ENCODE measurements at places on chromosomes 3 and 15. TPM values are rescaled to one million over a fixed set of nuclear protein-coding genes. Genes with fewer than 3 reads are reported as not detected.

The CFAP92 gene
- 0.38 TPM for total RNA-seq

GRCh38 chr3:36373084-36373483 is 7.2 kb upstream of the STAC start:
- DNase-seq: no peak
- no peak overlapping the region for H3K4me3 ChIP-seq
- no peaks in the 10 kb centered on the region for H3K36me3 ChIP-seq

- H3K4me3 ChIP-seq: no peak overlapping the region
- H3K36me3 ChIP-seq: no peaks in the 10 kb centered on the region
- no peak overlapping the region for H3K27ac ChIP-seq
- peaks cover 14% of the 10 kb centered on the region for H3K4me1 ChIP-seq
- H3K27me3 ChIP-seq: no peaks in the 10 kb centered on the region
Measured at GRCh38 chr15:56467616-56468015, 2.7 kb upstream of the MNS1 start.

DNA sequence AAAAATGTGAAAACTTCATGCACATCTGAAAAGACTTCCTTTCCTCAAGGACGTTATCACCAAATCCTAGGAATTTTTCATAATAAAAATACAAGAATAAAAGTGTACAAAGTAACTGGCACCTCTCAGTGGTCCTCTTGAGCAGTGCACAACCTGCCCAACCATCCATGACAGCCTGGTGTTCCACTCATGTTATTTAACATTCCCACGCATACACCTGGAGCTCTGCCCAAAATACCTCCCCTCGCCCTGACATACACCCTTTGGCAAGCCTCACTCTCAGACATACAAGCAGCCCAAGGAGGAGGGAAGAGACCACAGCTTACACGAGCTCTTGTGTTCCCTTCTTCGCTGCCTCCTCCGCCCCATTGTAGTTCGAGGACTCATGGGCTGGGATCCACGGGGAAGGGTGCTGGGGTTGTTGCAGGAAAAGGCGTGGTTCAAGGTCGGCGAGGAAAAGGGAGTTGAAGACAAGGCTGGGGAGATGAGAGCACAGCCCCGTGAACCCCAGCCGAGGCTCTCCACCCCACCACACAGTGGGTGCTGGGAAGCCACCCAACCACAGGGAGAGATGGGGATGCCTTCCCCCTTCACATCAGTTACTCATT is 23.3 kb downstream of the GRIP2 start:
- H3K27me3 ChIP-seq: no peaks in the 10 kb centered on the region
- H3K36me3 ChIP-seq: no peaks in the 10 kb centered on the region
- H3K4me3 ChIP-seq: no peak overlapping the region
- no peak overlapping the region for H3K27ac ChIP-seq

DNA sequence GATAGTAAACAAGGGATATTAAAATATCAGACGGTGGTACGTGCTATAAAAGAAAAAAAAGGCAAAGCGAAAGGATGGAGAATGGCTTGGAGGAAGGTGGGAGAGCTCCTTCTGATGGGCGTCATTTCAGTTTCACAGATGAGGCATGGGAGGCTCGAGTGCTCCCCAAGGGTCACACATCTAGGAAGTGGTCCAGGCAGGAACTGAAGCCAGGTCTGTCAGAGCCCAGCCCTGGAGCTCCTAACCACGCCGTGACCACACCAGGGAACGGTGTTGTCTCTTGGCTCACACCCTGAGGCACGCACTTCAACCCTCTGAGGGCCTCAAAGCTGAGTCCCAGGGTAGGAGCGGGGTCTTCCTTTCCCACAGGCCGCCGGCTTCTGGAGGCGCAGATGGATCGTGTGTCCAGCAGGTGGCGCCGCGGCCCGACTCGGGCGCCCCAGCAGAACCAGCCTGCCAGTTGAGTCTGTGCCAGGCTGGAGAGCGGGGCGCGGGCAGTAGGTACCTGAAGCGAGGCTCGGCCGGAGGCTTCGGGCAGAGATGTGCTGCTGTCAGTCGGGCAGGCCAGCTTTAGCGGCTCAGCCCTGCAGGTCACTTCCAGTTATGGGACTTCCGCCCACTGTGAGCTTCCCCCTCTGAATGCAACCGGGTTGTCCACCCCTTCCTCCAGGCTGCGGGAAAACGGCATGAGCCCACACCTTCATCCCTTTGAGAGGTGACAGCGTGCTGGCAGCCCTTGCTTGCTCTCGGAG is 68.1 kb downstream of the SLC6A1 start:
- peak; percentile 23 for DNase-seq
- H3K4me1 ChIP-seq: no peaks in the 10 kb centered on the region
- H3K27me3 ChIP-seq: peaks cover 4% of the 10 kb centered on the region

The LRRC57 gene
- total RNA-seq: 19.0 TPM

DNA sequence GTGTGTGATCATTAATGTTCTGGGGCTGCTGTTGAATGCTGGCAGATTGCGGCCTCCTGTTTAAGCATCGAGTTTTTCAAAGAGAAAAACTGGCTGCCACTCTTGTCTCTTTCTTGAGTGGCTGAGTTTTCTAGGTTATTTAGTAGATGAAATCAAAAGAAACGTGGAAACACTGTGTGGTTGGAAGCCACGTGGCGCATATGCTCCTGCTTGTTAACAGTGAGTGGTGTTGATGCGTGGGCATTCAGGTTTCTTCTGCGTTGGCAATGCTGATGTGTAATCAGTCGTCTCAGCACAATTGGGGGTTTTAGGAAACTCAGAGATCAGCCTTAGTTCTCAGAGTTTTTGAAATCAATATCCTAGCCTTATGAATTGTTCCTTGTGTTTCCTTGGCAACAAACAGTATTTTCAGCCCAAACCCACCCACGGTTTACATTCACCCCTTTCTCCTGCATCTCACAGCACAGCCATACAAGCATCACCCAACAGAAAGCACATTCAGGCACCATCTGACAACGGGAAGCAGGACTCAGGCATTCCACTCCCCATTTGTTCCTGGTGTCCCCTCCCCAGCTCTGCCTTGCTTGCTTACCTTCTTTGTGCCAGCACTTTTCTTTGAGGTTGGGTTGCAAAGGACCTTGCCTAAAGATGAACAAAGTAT is 74.7 kb downstream of the SEC22A start:
- no peak overlapping the region for H3K4me3 ChIP-seq
- H3K27me3 ChIP-seq: no peaks in the 10 kb centered on the region
- no peak for DNase-seq
- H3K36me3 ChIP-seq: no peaks in the 10 kb centered on the region
- no peaks in the 10 kb centered on the region for H3K4me1 ChIP-seq
- H3K27ac ChIP-seq: no peak overlapping the region

The PCLAF gene
- 0.39 TPM for total RNA-seq

GRCh38 chr15:71506946-71507345 is 303.4 kb upstream of the NR2E3 start:
- H3K4me1 ChIP-seq: no peaks in the 10 kb centered on the region
- H3K27ac ChIP-seq: no peak overlapping the region
- no peaks in the 10 kb centered on the region for H3K27me3 ChIP-seq
- no peak for DNase-seq

The SYNPR gene
- not detected for total RNA-seq

The RTP3 gene
- not detected for total RNA-seq

DNA sequence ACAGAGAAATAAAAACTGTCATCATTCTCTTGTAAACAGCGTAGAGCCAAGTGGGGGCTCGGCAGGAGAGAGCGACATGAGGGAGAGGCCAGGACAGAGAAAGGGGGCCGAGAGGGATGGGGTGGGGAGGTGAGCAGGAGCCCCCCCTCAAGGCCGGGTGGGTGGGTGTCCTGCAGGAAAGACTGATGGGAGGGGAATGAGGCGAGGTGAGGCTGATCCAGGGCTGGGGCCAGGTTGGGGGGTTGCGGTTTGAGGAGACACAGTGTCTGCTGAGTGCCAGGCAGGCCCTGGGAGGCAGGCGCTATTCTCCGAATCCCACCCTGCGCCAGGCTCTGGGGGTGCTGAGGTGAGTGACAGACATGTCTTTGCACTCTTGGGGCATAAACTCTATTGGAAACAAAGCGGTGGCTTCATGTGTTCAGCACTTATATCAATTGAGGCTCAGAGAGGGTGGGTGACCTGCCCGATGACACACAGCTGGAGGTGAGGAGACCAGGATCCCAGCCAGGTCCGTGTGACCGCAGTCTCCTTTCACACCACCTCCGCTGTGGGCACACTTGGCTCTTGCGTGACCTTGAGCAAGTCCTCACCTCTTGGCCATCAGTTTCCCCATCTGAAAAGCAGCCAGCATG is 19.6 kb upstream of the CSPG4 start:
- H3K36me3 ChIP-seq: no peaks in the 10 kb centered on the region
- no peak overlapping the region for H3K4me3 ChIP-seq
- H3K4me1 ChIP-seq: no peaks in the 10 kb centered on the region

The CILP gene
- total RNA-seq: 0.44 TPM

DNA sequence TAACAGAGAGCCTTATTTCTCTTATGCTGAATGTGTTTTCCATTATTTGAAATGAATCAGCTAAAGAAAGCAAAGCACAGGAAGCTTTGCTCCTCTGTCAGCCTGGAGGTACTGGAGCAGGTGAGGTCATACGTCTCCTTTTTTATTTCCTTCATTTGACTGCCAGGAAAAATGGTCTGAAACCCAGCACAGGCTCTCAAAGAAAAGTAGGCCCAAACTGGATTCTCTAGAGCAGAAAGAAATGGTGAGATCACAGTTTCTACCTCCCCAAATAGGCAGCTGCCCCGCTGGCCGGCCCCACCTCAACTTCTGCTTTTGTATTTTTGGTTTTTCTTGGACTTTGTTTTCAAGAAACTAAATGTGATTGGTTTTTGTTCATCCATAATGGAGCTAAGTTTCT is 95.1 kb downstream of the RPL39L start:
- H3K4me3 ChIP-seq: no peak overlapping the region
- H3K27me3 ChIP-seq: no peaks in the 10 kb centered on the region
- no peak for DNase-seq
- peaks cover 46% of the 10 kb centered on the region for H3K36me3 ChIP-seq
- H3K4me1 ChIP-seq: peaks cover 92% of the 10 kb centered on the region
- no peak overlapping the region for H3K27ac ChIP-seq

All from CD4-positive, alpha-beta memory T cell (primary cell).